Renal cortical epithelial cell (primary cell): ENCODE measurements at places on chromosomes 3 and 15.

DNA sequence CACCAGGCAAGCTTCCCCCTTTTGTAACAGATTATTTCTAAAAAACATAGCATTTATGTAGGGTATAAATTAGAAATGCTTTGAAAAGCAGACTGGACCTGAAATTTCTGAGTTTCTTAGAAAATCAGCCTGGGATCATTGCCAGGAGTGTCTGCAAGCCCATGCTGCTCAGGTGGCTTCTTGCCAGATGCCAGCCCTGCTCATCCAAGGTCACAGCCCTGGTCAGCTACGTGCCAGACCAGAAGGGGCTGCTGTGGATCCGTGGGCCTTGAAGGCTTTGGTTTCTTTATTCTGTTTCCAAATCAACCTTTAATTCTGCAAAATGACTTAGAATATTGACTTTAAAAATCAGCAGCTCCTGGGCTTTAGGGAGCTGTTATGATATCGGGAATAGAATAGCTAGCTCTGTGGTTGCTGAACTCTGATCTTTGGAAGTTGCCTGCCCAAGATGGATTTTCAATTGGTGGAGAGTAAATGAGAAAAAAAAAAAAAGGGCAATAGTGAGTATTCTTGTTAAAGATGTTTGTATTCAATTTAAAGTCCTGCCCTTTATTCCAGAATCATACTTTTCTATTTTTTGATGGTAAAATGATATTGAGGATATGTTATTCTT, 370.1 kb upstream of the ONECUT1 start:
- no peak for DNase-seq

DNA sequence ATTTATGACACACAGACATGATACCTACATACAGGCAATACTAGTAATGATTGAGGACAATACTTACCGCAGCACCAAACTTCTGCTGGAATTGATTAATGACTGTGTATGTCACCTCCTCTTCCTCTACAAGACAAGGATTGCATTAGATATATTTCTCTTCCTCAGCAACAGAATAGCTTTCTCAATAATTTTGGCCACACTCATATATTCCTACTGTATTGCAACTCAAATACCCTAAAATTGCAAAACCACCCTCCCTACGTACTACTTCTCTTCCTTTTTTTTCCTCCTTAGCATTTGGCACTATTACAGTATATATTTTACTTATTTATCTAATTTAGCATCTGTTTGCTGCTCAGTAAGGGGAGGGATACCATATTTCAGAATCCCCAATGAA, 14.8 kb downstream of the EXD1 start:
- DNase-seq = no peak

DNA sequence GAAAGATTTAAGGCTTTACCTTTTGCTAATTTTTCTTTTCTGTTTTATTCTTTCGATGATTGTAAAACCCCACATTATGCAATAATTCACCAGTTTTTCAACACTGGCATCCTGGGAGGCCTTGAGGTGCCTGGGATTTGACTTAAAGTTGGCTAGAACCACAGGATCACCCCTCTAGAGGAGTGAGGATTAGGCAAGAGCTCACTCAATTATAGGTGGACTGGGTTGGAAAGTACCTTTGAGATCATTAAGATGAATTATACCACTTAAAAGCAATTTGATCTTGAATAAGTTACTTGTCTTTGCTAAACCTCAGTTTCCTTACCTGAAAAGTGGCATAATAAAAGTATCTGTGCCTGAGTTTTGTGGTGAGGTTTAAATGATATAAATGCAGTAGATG, 212.8 kb upstream of the TPRG1 start:
- peak; percentile 59 for DNase-seq

DNA sequence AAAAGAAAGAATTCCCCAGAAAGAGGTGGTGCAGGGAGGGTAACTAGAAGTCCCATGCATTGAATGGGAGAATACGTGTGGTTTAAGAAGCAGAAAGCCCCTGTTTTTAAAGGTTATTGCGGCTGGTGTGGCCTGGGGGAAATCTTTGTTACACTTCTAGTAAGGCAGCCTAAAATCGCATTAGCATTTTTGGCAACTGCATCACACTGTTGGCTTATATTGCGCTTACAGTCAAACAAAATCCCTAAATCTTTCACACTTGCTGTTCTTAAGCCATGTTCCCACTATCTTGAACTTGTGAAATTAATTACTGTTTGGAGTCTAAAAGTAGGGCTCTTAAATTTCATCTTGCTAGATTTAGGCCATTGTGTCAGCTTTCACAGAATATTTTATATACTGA, 66.0 kb upstream of the GOLIM4 start:
- no peak for DNase-seq

- no peak for DNase-seq
Measured at GRCh38 chr15:69996321-69997160, 101.2 kb downstream of the TLE3 start.

- peak; percentile 90 for DNase-seq
Measured at GRCh38 chr15:68983961-68984481, 30.5 kb upstream of the NOX5 start.

- peak; percentile 44 for DNase-seq
Measured at GRCh38 chr3:188432802-188433520, 279.0 kb downstream of the LPP start.

DNA sequence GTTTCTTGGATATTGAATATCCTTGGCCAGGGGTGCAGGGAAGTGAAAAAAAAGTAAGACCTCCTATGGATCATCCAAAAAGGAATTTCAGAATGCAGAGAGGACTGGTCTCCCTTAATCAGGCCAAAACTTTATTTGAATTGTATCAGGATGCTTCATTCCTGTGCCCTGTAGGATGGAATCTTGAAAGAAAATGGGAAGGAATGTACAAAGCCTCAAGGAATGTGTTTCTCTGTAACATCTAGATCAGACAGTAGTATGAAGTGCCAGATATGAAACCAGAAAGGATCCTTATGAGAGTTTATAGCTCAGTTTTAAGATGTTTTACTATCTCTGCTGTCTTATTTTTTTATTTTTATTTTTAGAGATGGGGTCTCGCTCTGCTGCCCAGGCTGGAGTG, 6.5 kb upstream of the GSK3B start:
- DNase-seq = no peak

- no peak for DNase-seq
Measured at GRCh38 chr3:175612487-175613196, 753.5 kb downstream of the NAALADL2 start.

- DNase-seq = no peak
Measured at GRCh38 chr3:24142127-24142526, 197.0 kb downstream of the NR1D2 start.
